ENCODE measurements at places on chromosomes 7 and 10.

GRCh38 chr10:29438271-29438670, 149.4 kb downstream of the LYZL1 start:
- DNase-seq, result no peak

- DNase-seq, result no peak
These were observed 152.4 kb upstream of the ADO start for GRCh38 chr10:62652114-62652513.

- no peak for DNase-seq
These were observed 7.3 kb upstream of the SNX13 start for GRCh38 chr7:17947620-17948019.

DNA sequence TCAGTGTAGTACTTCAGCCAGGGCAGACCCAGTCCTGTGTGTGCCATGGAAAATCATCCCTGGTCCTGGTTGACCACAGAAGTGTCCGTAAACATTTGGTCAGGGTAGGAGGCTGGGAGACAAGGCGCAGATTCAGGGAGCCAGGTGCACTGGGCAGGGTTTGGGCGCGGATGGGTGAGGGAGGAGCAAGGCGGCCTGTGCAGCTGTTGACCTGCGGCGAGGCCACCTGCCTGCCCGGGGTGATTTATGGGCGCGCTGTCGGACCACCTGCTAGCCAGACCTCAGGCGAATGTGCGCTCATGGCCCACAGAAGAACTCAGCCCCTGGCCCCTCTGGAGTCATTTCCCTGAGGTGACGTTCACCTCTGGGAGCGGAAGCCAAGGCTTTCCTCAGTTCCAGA, 6.6 kb downstream of the SFRP5 start:
- no peak for DNase-seq

- DNase-seq, result peak; percentile 6
These were observed 302.9 kb downstream of the WDR37 start for GRCh38 chr10:1358860-1359625.

DNA sequence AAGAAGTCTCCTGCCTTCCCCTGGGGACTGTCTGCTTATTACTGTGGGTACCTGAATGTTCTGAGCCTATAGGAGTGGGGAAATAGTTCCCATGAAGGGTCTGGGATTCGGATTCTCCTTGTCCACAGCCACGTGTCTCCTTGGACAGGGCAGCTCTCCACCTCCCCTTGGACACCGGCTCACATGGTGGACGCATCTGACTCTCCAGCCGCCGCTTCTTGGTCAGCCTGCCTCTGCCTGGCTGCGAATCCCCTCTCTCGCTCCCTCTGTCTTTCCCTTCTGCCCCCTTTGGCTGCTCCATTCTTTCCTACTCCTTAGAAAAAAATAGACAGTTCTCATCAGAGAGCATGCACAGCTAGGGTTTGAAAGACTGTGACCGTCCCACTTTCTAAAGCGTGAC, 46.9 kb downstream of the JAKMIP3 start:
- no peak for DNase-seq

DNA sequence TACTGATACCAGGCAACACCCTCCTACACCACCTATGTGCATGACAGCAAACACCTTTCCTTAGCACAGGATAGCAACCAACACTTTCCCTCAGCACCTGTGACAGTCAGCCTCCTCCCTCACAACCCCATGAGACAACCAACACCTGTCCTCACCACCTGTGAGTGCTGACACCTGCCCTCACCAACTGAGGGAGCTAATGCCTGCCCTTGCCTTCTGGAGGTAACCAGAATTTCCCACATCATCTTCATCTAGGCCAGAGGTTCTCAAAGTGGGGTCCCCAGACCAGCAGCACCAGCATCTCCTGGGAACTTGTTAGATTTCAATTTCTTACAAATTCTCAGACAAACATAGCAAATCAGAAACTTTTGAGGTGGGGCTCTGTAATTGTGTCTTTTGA, 112.5 kb downstream of the GRID1 start:
- no peak for DNase-seq

DNA sequence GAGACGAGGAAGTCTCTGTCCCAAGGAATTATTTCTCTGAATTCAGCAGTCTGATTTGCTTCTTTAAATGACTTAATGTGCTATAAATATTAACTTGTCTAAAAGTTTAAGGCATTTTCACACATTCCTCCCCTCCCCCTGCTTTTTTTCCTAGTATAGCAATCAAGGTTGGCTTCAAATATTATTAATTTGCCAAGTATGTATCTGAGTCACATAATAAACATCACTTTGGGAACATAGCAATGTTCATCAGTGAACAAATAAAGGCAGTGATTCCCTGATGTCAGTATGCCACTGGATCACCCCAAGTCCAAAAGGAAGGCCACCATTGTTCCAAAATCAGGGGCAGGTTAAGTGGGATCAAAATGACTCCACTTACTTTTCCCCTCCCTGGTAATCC, 40.5 kb downstream of the PDE6C start:
- DNase-seq, result no peak

GRCh38 chr7:26011039-26011696, 140.8 kb upstream of the NFE2L3 start:
- no peak for DNase-seq

DNA sequence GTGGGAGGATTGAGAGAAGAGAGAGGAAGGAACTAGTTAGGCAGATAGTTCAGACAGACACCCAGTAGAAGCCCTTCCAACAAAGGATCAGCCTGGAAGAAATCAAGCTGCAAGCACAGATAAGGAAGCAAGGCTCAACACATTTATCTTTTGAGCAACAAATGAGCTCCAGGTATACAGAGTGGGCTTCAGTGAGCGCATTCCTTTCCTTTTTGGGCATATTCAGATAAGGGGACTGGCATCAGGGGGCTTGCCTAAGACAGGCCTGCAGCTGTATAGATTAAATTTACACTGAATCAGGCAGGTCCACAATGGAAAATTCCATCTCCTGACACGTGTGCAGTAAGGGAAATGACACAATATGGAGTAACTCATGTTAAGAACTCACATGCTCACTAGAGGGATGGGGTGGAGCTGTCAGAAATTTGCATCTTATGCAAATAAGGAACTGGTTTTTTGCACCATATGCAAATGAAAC, 147.2 kb downstream of the AKR1D1 start:
- DNase-seq, result no peak

DNA sequence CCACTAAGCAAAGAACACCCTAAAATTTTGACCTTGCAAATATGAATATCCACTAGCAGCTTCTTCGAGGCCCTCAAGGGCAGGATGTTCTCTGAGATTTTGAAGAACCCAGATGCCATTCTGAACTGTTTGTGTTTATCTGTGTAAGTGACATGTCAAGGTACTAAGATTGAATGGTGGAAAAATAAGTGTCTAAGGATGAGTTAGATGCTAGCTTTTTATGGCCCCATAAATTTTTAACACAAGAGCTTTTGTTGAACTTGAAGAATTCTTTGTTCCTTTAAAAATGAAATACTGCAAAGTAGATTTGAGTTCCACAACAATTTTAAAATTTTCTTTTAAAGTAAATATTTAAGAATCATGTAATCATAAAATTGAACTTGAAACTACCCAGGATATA, 259.8 kb downstream of the CSTF2T start:
- no peak for DNase-seq

- DNase-seq, result no peak
These were observed 18.8 kb upstream of the MINDY3 start for GRCh38 chr10:15879058-15879457.

- DNase-seq, result no peak
These were observed 28.3 kb downstream of the TBATA start for GRCh38 chr10:70756700-70757360.

DNA sequence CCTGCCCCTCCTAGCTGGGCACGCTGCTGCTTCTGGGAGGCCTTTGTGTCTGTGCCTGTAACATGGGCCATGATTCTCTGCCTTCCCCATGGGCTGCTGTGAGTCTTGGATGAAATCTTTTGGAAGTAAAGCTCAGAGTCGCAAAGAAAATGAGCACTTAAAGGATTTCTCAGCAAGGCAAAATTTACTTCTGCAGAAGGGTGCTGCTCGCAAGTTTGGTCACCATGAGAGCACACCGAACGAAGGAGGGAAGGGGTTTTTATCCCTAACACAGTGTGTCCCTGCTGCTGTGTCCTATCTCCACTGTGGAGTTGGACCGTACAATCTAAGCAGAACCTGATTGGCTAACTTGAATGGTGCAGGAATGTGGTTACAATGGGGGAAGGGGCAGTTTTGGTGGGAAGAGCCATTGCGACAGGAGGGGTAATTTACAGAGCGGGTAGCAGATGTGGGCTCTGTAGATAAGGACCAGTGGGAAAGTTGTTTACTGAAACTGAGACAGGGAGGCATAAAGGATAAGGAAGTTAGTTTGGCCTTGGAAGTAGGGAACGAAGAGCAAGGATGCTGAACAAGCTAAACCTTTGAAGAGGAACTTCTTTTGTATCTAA, 57.5 kb downstream of the FANK1 start:
- no peak for DNase-seq

- no peak for DNase-seq
These were observed 1133.7 kb downstream of the GATA3 start for GRCh38 chr10:9188022-9188810.

- DNase-seq, result no peak
These were observed 32.6 kb downstream of the EXOC6 start for GRCh38 chr10:92880917-92881316.

DNA sequence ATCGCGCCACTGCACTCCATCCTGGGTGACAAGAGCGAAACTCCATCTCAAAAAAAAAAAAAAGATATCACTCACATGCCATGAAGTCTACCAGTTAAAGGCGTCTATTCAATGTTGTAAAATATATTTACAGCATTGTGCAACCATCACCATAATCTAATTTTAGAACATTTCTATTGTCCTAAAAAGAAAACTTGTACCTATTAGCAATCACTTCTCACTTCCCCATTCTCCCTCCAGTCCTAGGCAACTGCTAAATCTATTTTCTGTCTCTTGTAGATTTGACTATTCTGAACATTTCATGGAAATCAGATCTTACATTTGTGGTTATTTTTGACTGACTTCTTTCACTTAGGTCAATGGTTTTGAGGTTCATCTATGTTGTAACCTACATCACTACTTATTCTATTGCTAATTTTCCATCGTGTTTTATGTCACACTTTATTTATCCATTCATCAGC, 25.2 kb upstream of the OTUD1 start:
- DNase-seq, result no peak
